H4 (cell line): ENCODE measurements at places on chromosomes 7 and 10. TPM values are rescaled to one million over a fixed set of nuclear protein-coding genes. Genes with fewer than 3 reads are reported as not detected.

TMEM72 gene
- not detected in 2 replicates for total RNA-seq

INPP5A gene
- total RNA-seq: 15.8 and 21.0 TPM in 2 replicates

NUTM2E gene
- not detected in 2 replicates for total RNA-seq

CCDC186 gene
- 3.0 and 7.2 TPM in 2 replicates for total RNA-seq

MMD2 gene
- total RNA-seq: not detected in 2 replicates

SEMA3E gene
- total RNA-seq: 8.0 and 9.4 TPM in 2 replicates

IFIT1B gene
- total RNA-seq: 0.12 TPM in 1 of 2 replicates, not detected in the other

TMEM270 gene
- total RNA-seq: 0.21 TPM in 1 of 2 replicates, not detected in the other

TMEM120A gene
- 26.0 and 28.7 TPM in 2 replicates for total RNA-seq

DNA sequence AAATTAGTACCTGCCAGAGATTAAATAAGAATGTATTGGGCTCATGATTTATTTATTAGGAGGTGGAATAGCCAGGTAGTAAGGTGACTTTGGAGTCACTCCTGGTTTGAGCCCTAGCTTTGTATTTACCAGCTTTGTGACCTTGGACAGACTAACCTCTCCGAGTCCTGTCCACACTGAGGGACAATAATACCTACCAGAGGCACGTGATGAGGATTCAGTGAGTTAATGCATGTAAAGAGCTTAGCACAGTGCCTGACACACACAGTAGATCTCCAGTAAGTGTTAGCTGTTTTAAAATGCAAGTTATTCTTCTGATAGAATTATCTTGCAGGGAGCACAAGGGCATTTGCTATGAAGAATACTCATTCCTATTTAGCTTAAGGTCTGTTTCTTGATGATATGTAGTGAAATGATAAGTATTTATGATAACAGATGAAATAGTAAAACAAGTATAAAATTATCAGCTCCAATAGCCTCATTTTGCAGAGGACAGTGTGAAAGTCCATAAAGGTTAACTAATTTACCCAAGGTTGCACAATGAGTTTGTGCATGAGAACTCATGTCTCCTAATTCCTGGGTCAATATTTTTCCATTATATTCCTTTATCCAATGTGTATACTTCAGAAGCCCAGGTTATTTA, 36.4 kb downstream of the RABGEF1 start:
- DNase-seq: no peak

DNA sequence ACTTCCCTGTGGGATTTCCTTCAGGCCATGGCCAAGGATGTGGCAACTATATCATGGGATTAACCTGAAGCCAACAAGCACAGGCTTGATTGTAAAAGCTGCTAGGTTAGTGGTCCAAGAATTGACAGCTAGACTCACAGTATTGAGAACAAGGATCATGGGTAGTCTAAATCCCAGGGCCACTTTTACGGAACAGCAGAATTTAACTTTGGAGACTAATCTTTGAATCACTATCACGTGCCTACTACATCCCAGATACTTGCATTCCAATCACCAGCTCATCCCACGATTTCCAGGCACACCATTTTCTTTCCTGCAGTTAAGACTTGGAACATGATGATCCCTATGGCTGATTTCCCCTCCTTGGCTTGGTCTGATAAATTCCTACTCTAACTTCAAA, 65.6 kb upstream of the ADO start:
- no peak for DNase-seq

DNA sequence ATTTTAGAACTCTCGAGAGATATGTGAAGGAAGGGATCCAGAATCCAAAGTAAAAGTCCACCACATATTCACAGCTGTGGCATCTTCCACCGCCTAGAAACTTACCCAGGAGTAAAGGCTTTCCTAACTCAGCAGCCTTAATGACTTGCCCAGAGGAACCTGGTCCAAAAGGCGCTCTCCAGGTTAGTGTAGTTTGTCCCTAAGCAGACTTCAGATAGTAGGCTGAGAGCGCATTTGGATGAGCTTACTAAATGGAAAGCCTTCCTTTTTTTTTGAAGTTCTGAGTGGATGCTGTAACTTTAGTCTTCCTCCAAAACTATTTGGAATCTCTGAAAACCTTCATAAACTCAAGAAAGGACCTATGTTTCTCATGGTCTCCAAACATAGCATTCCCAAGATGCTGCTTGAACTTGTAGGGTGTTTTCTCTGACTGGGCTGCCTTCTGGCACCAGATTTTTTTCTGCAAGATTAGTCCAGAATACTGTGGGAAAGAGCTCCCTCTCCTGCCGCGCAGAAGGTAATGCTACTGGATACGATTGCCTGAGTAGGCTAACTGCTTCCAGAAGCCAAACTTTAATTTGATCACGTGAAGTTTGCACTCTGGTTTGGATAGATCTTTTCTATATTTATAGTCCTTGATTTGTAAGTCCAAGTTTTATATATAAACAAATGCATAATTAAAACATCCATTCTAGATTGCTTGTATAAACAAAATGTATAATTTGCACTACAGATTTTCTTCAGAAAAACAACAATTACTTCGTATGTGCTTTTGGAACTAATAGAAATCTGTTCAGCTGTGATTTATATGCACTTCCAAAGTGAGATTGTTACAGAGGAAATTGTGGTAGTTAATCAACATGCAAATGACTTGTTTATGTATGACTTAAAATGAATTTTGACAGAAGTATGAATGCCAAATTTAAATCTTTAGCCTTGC, 19.6 kb upstream of the GPR37 start:
- DNase-seq: peak; percentile 72

- DNase-seq: no peak
Measured at GRCh38 chr7:3682028-3682710, 381.1 kb downstream of the SDK1 start.

GRCh38 chr10:125783957-125784356, 8.3 kb upstream of the MMP21 start:
- no peak for DNase-seq

DNA sequence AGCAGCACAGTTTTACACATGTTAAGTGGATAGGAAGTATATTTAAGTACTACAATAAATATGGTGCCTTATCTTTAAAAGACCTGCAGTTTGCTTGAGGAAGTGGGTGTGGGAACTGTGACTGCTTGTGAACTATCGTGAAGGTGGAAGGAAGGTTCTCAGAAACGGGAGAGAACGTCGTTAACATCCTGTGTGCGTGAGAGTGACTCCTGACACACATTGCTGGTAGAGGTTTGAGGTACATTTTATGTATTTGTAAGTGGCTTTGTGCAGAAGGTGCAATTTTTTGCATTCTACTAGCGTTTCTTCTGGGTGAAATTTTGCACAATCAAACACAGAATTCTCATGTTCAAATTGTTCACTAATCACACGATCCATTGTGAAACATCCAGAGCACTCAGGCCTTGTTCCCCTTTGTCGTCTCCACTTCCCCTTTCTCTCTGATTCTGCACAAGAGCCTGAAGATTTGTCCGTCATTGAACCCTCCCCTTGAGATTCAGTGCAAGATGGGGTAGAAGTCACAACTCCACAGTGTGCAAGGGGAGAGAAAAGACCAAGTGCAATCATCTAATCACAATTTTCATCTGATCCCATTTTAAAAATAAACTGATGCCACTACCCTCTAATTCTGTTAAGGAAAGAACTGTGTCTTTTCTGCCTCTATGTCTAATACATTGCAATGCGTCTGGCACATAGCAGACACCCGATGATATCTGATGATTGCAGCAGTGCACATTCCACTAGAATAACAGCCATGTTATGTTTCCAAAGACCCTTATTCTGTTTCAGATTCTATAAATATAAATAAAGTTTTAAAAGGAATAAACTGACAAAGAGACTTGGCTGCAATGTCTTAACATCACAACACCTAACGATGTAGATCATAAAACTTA, 279.9 kb downstream of the NEBL start:
- no peak for DNase-seq

DNA sequence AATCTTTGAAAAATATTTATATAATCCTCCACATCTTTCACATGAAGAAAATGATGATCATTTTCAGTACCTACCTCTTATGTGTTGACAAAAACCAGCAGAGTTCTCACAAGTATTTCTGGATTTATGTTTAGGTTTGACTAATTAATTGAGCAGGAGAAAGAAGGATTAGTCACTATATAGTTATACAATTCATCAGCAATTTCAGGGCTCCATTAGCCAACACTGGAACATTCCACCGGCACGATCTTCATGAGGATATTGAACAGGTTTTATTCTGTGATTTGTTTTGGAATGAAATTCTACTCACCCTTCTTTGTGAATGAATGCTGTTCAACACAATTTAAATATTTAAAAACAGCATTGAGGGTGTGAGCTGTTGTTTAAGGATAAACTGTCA, 163.2 kb downstream of the SEM1 start:
- DNase-seq: no peak

DNA sequence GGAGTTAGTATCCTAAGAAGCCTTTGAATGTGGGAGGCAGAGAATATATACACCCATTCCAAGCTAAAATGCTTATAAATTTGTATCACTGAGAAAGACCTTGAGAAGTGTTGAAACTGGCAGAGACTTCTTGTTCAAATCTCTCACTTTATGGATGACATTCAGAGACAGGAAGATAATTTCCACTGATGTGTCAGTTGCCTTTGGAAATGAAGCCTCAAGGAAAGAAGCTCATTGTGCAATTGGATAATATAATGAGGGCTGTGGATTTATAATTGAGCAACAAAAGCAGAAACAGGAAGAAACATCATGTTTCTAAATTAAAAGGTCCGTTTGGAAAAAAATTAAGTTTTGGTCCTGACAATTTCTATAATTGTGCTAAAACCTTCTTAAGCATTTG, 789.9 kb upstream of the IGFBP3 start:
- DNase-seq: no peak

DNA sequence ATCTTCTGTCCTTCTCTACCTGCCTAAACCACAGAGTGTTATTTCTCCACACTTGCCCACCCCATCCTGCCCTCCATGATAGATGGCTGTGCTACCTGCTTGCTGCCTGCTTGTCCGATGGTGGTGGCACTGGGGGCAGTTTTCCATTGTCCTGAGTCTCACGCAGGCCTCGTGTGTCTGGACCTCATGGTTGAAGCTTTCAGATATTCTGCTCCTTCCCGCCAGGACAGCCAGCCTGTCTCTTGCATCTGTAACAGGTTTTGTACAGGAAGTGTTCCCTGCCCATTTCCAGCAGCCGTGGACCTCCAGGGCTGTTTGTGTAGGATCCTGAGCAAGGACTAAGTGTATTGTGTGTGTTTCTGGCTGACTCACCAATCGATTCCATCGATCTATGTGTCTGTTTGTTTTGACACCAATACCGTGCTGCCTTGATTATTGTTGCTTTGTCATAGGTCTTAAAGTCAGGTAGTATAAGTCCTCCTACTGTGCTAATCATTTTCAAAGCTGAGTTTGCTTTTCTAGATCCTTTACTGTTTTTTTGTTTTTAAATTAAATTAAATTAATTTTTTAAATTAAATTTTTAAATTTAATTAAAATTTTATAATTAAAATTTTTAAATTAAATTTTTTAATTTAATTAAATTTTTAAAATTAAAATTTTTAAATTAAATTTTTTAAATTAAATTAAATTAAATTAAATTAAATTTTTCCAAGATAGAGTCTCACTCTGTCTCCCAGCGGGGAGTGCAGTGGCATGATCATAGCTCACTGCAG, 8.5 kb downstream of the IL15RA start:
- DNase-seq: no peak

DNA sequence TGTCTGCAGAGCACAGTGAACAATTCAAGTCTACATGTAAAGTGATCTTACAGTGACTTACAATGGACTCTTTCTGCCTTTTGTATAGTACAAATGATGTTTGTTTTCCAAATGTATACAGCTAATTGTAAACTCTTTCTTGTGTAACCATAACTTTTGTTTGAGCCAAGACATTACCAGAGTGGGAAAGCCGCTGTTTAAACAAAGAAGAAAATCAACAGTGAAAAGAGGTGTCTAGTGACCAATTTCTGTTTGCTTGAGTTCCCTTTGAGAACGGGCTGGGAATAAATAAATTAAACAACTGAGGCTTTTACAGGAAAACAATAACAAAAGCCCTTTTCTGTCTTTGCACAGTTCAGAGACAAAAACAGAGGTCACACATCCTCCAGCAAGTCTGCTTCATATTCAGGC, 1163.4 kb downstream of the CNTNAP2 start:
- peak; percentile 13 for DNase-seq

DNA sequence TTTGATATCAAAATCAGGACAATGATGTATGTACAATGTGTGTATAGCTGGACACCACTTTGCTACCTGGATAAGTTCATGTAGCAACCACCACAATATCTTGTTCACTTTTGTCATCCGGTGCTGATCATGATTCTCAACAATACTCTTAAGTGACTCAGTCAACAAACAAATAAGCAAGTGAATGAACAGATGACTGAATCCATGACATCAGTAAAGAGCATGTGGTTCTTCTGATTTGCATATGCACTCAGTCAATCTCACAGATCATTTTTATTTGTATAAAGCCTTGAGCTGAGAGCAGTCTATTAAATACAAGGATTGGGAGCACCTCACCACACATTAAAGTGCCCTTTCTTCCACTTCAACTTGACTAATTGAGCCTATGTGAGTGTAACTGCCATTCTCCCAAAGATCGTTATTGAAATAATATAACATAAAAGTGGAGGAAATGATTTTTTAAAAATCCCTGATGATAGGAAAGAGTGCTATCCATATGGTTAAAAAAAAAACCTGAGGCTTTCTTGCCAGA, 69.5 kb downstream of the NPSR1 start:
- no peak for DNase-seq

DNA sequence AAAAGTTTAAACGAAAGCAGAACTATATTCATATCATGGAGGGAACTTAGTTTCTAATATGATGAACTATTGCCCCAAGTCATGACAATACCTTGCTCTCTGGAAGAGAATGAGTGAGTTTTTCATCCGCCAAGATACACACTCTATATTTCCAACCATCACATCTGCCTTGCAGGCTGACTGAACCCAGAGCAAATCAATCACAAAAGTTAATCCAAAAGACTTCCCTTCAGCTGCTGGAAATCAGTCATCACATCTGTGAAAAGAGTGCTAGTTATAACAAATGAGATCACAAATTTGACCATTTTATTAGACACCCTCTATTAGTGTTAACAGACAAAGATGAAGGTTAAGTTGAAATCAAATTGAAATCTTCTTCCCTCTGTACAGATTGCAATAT, 261.7 kb upstream of the PRKCQ start:
- no peak for DNase-seq

DNA sequence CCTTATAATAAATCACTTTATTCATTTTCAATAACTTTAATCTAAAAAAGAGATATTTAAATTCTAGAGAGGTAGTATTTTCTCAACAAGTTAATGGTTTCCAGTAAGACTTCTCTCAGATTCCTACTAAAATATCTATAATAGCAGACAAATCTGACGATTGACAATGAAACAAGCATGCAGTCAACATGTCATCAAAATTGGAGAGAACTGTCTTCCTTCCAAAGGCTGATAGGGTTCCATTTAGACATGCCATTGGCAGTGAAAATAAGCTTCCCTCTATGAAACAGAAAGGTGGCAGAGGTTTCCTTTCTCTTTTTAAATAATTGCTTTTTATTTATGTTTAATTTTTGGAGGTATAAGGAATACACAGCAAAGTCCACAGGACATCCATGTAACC, 217.1 kb downstream of the POM121L12 start:
- no peak for DNase-seq
